Stimulated activated CD8-positive, alpha-beta memory T cell treated with anti-CD3 and anti-CD28 coated beads, Interleukin-2, amount 100 ng/mL, for 48 hours (primary cell): ENCODE measurements at places on chromosomes 3 and 15.

DNA sequence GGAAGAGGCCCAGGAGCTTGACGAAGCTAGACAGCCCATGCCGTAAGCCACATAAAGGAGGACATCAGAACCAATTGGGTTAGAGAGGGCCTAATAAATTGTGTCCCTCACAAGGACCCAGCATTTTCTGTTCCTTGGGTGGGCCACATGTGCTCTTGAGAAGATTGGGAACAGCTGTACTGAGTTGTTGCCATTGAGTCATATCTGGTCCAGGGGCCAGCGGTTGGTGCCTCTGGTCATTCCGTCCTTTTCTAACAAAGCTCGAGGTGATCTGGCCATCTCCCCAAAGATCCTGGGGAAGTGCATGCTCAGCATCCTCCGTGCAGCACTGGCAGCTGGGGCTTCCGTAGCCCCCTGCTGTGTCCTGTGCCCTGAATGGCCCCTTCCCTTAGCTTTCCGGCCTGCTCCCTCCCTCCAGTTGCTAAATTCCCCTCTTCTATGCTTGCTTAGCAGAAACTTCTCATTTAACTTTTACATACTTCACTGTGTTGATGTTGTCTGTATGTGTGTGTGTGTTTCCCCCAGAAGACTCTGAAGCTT lies 73.0 kb downstream of the EEFSEC start:
- no peak for DNase-seq

DNA sequence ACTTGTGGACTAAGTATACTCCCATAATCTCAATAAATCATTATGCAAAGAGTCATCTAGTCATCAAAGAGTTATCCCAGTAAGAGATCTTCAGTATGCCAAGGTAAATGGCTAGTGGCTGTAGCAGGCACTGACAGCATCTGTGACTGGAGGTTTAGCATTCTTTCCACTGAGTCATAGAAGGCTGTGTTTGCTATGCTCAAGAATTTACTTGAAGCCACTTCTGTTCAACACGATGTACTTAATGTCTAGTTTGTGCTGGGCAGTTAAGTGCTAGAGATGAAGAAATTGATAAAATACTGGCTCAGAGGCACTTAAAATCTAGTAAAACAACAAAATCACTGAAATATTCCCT lies 13.0 kb downstream of the ZBED2 start:
- DNase-seq = no peak

GRCh38 chr3:49566312-49566711 lies 12.0 kb downstream of the BSN start:
- no peak for DNase-seq

DNA sequence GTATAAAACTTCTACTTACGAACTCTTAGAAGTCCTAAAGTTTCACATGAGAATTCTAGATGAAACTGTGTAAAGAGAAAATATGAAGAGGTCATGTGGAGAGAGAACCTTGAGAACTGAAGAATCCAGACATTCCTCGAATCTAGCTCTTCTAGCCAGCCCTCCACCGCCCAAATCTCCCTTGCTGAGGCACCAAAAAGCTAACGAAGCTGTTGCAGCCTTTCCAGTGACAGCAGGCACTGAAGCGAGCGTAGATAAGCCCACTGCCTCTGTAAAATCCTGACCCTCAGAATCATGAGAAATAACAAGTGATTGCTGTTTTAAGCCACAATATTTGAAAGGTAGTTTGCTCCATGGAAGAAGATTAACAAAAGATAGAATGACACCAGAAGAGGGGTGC lies 134.0 kb downstream of the GOLGA6L6 start:
- no peak for DNase-seq

DNA sequence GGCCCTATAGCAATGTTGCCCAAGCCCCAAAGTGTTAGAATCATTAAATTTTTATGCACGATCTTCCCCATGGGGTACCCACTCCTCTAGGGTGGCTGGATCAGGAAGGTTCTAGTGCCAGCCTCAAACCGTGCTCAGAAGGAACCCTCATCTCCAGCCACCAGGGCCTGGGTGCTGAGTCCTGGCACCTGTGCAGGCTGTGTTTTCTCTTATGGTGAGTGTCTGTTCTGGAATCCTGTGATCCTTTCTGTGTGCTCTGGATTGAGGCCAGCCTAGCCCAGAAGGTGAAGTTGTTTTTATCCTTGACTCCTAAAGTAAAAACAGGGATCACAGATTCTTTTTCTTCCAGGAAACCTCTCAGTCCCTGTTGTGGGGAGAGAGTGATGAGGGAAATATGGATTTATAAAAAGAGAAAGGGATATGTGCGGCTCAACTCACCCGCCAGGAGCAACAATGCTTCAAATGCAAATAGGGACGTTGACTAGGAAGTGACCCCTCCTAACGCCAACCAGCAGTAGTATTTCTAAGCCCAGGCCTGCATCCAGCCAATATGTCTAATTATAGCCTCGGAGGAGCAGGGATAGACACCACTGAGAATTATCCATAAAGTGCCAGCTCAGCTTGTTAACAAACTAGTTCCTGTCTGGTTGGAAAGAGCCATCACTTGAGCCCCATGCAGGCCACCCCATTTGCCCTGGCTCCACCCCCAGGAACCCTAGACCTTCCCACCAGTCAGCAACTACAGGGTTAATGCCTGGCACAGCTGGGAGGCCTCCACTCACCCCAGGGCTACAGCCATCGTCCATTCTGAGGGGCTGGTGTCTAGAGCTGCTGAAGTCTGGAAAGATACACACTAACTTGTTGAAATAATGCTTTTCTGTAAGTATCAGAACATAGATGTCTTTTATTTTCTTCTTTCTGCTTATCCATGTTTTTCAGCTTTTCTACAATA lies 513.5 kb upstream of the PROK2 start:
- no peak for DNase-seq
